ENCODE measurements at places on chromosomes 1 and 21.

GRCh38 chr1:156690675-156691036 lies 13.4 kb upstream of the NES start:
- no peak for DNase-seq

DNA sequence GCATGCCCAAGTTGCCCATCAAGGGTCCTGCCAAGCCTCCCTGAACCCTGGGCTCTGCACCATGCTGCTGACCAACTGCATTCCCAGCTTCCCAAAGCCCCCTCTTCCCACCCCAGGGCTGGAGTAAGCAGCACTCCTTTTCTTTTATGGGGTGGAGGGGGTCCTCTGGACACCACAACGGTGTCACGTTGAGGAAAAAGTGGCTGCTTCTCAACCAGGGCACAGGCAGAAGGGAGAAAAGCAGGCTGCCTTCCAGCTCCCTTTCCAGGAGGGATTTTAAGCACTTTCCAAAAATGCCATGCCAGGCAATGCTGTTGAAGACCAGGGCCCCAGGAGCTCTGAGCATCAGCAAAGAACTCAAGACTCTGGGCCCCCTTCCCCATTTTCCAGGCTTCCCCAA lies 691 bp downstream of the RIMS3 start:
- DNase-seq: no peak

DNA sequence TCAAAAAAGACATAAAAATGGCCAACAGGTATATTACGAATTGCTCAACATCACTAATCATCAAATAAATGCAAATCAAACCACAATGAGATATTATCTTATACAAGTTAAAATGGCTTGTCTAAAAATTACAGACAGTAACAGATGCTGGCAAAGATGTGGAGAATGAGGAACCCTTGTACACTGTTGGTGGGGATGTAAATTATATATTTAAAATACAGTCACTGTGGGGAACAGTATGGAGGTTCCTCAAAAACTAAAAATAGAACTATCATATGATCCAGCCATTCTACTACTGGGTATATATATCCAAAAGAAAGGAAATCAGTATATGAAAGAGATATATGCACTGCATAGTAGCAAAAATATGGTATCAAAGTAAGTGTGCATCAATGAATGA lies 1037.2 kb upstream of the B3GALT2 start:
- no peak for DNase-seq

- no peak for DNase-seq
These were observed 41.5 kb downstream of the KRTAP10-1 start for GRCh38 chr21:44498280-44499210.

DNA sequence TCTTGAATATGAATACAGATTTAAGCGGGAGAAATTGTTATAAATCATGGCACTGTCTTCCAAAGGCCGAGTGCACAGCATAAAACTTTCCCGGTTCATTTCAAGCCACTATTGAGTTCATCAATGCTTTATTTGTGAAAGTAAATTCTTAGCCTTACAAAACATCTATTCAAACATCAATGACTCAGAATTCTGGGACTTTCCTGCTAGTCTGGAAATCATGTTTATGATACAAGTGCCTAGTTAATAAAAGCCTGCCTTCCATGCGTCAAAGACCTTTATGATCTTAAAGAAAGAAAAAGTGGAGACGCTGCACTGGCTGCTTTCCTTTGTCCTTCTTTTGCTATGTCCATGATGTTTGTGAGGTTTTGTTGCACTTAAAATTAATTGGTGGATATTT lies 137.7 kb downstream of the SETD4 start:
- DNase-seq: no peak

DNA sequence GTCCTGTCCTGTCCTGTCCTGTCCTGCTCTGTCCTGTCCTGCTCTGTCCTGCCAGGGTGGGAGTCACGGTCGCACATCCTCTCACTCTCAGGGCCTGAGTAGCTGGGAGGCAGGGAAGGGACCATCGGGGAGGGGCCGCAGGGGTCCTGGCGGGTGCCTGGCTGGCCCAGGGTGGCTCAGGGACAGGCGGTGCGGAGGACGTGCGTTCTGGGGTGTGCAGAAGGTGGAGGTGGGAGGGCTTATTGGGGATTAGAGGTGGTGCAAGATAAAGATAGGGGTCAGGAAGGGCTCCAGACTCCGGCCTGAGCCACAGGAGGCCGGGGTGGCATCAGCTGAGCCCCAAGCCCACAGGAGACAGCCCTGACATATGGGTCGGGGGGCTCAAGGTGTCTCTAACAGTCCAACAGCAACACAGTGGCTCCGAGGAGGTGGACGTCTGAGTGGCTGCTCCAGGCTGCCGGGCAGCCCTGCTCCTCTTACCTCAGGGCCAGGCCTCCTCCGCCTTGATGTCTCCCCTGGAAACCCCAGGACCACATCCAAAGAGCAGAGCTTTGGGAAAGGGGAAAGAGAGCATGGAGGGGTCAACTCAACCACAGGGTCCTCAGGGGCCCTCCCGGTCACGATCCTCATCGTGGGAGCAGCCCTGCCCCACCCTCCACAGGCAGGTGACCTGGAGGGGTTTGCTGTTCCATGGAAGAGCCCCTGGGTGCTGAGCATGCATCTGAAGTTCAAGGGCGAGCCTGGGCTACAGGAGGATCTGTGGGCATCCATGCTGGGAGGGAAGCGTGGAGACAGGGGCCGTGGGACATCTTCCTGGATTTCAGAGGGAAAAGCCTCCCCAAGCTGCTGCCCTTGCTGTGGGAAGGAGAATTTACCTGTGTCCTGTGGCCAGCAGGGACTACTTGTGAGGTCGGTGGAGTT lies 39.6 kb upstream of the ADARB1 start:
- no peak for DNase-seq

GRCh38 chr1:245537992-245538391 lies 383.2 kb downstream of the KIF26B start:
- no peak for DNase-seq

Data from activated CD8-positive, alpha-beta memory T cell treated with anti-CD3 and anti-CD28 coated beads, Interleukin-2, amount 10 ng/mL, durations not matched to agents 7 days and 5 days (primary cell).